Left lobe of liver (tissue), 2 donors: ENCODE measurements at places on chromosomes 12 and 14.
A peak's percentile ranks its signal among the peaks of the same experiment; 100 is the strongest.

DNA sequence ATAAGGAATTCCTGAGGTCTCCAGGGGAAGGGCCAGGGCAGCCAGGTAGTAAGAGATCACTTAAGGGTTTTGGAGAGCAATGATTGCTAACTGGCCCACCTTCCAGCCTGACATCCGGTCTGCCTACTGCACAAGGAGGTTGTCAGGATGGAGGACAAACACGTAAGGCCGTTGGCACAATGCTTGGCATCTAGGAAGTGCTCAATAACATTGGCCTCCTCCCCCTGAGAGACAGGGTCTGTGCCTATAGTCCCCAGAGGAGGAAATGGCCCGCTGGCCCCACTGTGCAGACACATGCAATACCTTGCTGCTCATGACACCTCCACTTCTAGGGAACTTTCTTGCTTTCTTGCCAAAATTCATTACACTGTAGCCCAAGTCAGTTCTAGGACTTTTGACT, 73.2 kb downstream of the NTF3 start:
- no peak for DNase-seq

DNA sequence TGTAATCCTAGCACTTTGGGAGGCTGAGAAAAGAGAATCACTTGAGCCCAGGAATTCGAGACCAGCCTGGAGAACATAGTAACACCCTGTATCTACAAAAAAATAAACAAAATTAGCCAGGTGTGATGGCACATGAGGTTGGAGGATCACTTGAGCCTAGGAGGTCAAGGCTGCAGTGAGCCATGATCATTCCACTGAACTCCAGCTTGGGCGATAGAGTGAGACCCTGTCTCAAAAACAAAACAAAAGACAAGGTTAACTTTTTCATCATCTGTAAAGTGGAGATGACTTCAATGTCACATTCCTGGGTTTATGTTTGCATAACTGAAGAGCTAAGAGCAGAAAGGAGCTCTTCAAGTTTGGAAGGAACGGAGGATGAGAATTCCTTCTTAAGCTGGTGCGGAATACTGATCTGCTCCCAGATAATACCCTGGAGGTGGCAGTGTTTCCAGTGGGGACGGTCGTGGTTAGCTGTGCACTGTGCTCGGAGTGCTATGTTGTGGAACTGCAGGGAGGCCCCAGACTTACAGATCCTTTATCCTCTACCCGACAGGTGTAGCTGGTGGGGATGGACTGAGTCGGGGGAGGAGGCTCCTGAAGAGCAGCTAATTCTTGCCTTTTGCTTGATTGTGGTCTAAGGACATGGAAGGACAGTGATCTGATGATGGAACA, 22.5 kb upstream of the BICD1 start:
- DNase-seq = no peak

DNA sequence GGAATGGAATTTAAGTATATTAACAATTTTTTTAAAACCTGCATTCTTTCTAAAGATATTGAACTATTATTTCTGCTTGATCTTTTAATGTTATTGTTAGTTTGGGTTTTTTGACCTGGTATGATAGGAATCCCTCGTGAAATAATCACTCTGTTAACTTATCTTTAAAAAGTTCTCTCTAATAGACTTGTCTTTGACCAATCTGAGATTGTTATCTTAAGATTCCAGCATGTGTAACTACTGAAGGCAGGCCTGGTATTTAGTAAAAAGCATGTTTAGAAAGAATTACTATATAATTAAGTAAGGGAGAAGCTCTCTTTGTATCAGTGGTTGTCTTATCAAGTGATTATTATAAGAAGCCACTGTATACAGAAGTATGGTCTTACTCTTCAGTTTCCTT, 4.8 kb downstream of the TMTC2 start:
- DNase-seq = no peak

- no peak for DNase-seq
Measured at GRCh38 chr12:82805812-82806497, 119.2 kb downstream of the TMTC2 start.

GRCh38 chr12:31005944-31006361, 67.7 kb upstream of the DDX11 start:
- DNase-seq = no peak

- no peak for DNase-seq
Measured at GRCh38 chr12:65740873-65741600, 83.2 kb upstream of the HMGA2 start.

- no peak for DNase-seq
Measured at GRCh38 chr14:96735526-96735925, 61.7 kb upstream of the VRK1 start.

DNA sequence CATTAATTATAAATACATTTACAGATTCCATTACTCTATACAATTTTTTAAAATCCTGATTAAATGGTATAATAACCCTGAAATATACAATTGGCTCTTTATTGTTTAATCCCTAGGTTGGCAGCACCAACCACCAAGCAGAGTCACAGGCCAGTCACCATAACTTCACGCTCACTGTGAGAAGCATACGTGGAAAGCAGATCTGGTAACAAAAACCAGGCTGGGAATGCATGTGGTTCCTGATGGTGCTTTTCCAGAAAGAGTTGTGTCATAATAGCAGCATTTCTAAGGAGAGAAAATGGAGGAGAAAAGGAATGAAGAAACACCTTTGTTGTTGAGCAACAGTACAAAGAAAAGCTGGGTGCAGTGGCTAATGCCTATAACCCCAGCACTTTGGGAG, 66.1 kb downstream of the SIX6 start:
- DNase-seq = no peak

- peak; percentile 57 for DNase-seq
Measured at GRCh38 chr14:90698379-90698869, 117.8 kb downstream of the TTC7B start.

- DNase-seq = no peak
Measured at GRCh38 chr12:92552412-92553108, 150.2 kb upstream of the PLEKHG7 start.

DNA sequence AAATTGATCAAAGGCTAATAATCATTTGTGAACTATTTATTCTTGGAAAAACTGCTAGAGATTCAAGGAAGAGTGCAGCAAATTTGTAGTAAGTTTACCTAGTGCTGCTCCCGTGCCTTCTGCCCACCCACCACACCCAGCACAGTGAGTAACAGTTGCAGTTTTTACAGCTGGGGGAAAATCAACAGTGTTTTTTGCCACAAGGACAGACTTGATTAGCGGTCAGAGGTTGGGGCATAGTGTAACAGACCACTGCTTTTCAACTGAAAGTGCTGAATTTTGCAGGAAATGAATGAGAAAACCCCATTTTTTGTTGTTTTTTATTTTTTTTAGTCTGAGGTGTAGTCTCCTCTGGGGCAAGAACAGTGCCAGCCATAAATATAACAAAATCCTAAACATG, 7.5 kb upstream of the KLRK1 start:
- DNase-seq = no peak
